ENCODE measurements at places on chromosomes 2 and 18.
A peak's percentile ranks its signal among the peaks of the same experiment; 100 is the strongest.

GRCh38 chr2:47155091-47155876 lies at the start of gene STPG4:
Gene STPG4 (minus strand): TSS chr2:47155308. CDS start chr2:47155251, 57 bp downstream.
- peak; percentile 32 for DNase-seq

DNA sequence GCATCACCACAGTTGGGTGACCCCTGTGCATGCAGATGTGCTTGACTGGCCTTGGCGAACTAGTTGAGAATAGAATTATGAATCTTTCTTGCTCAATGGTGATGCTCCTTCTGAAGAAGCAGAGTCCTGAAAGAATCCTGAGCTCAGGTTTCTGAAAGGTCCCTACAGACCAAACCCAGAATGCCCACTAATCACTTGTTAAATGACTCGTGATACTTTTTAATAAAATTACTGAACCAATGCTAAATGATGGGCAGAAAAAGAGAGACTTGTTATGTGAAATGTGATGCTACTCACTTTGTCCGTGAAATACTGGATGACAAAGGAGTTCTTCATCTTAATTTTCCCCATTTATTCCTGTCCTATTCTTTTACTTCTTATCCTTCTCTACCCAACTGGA lies 263.5 kb upstream of the LRRTM1 start:
- DNase-seq = no peak

- peak; percentile 56 for DNase-seq
These were observed 80.4 kb downstream of the MC4R start for GRCh38 chr18:60292186-60292585.

DNA sequence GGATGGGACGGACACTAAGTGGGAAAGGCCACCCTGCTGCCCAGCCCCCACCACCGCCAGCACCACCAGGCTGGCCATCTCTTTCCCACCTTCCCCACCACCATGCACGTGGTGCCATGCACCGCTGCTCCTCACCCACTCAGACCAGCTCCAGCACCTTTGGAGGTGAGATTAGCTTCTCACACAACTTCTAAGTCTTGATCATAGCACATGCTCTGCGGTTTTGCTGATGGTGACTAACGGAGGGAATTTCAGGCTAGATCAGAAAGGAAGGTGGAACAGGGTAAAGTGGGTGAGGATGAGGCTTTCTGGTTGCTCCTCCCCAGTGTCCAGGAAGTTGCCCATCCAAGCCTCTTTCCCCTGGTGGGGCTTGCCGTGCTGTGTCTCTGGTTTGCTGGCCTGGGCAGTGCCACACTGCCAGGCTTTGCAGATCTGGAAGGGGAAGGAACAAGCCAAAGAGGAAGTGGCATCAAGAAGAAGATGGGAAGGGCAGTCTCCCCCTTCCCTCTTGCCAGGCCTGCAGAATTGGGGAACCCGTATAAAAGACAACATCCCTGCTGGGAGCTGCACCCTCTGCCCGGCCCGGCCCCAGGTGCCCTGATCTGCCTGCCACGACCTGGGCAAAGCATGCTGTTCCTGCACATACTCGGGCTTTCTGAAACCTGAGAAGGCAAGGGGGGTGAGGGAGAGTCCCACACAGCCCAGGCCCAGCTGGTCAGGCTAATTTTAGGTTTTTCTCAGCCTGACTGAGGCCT lies 44.3 kb upstream of the CAB39 start:
- no peak for DNase-seq

DNA sequence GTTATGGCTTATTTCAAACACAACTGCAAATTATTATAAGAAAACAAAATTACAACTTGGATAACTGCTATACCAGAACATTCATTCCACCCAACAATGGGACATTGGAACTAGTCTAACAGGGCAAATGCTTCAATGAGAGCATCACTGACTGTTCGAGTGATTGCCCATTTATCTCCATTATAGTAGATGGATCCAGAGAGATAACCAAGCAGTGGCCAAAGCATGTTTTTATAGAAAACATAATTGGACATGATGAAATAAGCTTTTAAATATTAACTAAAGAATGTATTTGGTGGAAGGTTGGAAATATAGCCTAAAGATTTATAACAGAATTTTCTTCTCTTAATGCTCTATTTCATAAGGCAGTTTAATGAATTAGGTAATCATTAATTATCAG lies 634.8 kb downstream of the NUP35 start:
- no peak for DNase-seq

- no peak for DNase-seq
These were observed 128.0 kb downstream of the ZNF407 start for GRCh38 chr18:74725690-74726089.

- no peak for DNase-seq
These were observed 261.0 kb downstream of the ZNF516 start for GRCh38 chr18:76233876-76234675.

DNA sequence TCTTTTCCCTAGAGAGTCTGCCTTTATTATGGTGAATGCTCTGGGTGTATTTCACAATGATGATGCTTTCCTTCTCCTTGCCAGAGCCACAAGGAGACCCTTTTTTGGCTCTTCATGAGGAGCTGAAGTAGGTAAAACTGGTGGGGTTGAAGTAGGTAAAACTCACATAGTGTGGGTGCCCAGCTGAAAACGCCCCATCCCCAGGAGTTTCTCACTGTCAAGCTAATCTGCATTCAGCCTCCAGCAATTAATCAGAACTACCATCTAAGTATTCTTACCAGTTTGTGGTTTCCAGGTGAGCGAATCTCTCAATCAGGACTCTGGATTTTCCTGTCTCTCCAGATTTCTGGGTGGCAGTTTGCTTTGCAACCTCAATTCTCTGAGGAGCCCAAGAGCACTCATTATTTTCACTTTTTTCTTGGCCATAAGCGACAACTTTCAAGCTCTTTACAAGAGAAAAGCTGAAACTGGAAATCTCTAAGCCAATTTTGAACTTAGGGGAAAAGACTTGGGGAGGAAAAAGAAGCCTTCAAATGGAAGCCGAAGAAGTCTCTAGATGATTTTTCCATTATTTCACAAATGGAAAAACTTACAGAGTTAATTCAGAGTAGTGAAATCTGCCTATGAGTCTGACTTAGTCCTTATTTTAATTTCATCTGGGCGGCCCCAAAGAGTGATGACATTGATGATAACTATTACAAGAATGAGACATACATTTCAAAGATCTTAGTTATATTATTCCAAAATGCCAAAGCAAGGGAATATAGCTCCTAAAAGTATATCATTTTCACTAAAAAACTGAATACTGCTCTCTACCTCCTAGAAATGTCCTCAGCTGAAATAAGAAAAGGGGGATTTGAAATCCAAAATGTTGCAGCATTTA lies 121.4 kb upstream of the MAP3K20 start:
- DNase-seq = no peak

DNA sequence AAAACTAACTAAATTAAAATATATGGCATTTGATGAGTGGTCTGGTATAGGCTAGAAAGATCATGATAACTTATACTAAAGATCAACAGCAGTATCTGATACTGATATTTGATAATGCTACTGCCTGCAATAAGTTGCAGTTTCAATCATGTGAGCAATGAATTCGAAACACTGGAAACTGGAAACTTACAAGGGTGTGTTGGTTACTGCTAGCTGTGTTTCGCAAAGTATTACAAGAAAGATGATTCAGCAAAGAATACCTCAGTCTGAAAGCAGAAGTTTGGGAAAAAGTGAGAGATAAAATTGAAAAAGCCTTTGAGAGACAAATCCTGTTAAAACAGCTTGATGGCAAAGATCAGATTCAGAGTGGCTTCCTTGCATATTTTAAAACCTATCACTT lies 294.5 kb downstream of the CCDC178 start:
- DNase-seq = no peak

DNA sequence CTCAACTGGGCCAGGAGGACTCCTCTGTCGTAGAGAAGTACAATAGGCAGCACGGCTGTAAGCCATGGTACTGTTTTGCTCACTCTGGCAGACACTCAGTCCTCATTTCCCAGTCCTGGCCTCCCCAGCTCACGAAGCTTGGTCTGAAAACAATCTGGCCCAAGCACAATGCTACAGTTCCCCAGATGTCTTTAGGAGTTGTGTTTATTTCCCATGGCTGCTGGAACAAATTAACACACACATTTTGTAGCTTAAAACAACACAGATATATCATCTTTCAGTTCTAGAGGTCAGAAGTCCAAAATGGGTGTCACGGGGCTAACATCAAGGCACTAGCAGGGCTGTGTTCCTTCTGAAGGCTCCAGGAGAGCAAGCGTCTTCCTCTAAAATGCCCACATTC lies 13.0 kb downstream of the FABP1 start:
- DNase-seq = no peak

DNA sequence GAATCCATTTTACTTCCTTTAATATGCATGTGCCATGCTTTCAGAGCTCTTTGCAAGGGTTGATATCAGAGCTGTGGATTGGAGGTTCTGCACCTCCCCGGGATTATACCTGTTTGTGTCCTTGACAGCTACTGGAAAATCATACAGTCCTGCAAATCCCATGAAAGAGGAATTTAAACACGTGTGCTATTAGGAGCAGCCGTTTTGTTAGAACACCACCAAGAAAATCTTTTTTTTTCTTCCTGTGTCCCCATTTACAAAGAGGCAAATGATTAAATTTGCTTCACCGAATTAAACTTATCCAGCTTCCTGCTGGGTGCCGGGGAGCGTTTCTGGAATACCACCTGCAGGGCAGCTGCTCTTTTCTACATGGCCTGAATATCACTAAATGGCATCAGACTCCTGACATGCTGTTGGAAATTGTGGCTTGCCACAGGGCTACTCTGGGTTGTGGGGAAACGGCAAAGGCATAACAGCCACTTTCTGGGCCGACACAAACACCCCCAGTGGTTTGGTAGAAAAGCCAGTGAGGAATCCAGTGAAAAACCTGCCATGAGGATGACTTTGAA lies 23.4 kb upstream of the SOX11 start:
- DNase-seq = no peak

- DNase-seq = peak; percentile 38
These were observed 12.6 kb upstream of the KCMF1 start for GRCh38 chr2:84958135-84959059.

DNA sequence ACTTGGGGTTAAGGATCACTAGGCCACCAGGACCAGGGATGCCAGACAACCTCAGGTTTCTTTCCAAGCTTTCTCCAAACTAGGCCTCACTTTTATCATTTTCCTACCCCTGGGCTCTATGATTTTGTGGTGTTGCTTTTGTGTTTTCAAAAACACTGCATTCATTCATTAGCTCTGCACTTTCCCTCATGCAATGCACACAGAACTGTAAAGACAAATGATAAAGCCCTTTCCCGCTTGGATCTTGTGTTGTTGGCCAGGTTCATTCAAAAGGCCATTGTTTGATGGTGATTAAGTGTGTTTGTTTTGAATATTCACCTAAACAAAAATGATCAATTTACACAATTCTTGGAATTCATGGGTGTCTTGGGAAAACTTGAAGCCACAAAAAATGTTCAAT lies 210.7 kb upstream of the TNP1 start:
- no peak for DNase-seq

DNA sequence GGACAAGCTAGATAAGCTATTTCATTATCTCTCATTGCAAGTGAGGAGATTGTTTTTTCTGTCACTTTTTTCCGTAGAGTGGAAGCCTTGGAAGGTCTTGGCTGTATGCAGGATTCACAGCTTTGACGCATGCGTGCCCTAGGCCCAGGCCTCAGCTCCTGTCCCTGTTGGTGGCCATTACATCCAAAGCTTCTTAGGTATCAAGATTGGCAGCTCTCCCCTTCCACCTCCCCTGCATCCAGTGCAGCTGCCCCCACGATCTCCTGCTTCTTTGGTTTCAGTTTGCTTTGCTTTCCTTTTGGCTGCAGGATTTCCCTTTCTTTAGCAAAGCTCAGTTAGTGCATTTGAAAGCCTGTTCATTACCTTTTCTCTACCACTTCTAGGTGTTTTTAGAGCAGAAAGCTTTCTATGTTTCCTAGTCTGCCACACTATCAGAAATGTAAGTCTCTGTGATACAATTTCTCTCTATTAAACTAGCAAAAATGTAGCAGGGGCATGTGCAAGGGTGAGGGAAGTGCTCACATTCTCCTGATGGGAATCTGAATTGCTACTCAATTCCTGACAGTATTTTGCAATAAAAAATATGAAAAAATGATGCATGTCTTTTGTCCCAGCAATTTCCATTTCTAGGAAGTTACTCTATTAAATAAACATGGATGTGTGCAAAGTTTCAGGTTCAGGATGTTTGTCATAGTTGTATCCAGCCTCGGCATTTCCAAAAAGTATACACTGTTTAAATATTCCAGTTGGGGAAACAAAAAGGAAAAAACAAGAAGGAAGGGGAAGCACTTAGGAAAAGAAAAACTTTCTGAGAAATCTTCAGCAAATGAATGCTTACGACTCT lies 91.2 kb downstream of the LIPG start:
- no peak for DNase-seq

DNA sequence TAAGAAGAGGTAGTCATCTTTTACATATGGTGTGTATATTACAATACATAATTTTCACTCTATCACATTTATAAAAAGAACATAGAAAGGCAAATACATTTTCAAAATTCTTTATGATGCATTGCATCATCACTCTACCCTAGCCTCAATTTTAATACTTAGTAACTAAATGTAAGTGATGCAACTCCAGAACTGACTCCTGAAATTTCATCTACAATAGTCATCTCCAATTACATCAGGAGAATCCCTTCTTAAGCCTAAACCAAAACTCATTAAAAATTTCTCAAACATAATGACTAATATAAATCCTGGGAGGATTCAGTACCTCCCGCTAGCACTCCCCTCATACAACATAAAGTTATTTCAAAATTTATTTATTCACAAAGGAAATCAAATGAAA lies 15.9 kb downstream of the TMX3 start:
- DNase-seq = no peak

- no peak for DNase-seq
These were observed 113.8 kb upstream of the HAAO start for GRCh38 chr2:42906111-42906556.

DNA sequence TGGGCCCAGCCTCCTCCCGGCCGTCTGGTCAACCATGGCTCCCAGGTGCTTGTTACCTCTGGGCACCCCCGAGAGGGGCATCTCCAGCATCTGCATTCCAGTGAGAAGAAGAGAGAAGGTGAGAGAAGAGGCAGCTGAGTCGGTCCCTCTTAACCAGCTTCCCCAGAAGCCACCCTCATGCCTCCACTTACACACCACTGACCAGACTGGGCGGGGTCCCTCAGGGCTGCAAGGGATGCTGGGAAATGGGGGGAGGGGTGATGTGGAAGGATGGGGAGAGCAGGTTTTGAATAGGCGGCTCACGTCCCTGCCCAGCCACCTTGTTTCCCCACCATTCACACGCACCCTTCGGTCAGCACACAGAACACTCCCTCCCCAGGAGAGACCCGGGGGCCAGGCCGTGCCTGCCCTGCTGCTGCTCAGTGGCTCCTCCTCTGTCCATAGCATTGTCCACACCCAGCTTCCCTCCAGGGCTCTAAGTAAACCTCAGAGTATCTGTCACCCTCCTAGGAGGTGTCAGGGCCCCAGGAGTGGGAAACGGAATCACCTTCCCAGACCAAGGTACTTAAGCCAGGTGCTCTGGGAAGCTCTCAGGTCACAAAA lies 34.7 kb downstream of the GBX2 start:
- no peak for DNase-seq

DNA sequence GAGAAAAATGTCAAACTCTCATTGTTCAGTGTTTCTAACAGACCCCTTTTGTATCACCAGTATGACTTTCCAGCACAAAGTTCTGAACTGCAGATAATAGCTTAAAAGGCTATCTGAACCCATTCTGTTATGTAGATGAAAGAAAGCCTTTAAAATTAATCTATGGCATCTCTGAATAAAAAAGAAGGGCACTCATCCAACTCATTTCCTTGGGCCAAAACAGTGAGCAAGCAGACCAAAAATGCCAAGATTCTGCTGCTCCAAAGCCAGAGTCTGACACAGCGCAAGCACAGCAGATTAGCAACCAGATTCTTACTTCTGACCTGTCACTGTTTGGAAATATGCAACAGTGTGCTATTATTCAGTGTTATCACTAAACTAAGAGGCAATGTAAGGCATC lies 22.6 kb upstream of the ITGA6 start:
- no peak for DNase-seq

Data from D341Med (cell line).